ENCODE measurements at places on chromosomes 6 and 20.

DNA sequence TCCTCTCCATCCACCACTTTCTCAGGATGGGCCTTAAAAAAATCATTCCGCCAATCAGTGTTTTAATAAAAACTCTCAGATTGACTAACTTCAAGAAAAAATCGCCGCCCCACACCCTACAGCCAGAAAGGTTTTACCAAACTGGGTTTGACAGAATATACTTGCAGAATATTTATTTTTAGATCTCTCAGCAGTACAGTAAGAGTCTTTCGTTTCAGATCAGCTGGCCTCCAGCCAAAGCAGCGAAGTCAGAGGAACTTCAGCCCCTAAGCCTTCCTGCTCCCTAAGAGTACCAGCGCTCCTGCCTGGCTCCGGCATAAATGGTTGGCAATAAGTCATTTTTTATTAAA lies 24.7 kb downstream of the TBC1D7 start:
- DNase-seq, result no peak

DNA sequence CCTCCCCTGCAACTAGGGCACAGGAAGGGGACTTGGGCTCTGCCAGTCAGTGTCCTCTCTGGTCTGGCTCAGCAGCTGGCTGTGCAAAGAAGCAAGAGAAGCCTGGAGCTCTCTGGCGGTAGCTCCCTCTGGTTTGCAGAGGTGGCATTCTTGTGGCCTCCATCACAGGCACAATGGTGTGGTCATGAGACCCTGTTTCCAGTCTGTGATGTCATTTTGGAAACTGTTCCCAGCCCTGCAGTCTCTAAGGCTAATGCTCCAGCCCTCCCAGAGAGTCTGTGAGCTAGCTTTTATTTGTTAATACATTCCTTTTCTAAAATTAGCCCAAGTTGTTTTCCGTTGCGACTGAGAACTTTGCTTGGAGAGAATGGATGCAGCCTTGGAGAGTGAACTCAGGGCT lies 69.5 kb upstream of the FOXQ1 start:
- no peak for DNase-seq

DNA sequence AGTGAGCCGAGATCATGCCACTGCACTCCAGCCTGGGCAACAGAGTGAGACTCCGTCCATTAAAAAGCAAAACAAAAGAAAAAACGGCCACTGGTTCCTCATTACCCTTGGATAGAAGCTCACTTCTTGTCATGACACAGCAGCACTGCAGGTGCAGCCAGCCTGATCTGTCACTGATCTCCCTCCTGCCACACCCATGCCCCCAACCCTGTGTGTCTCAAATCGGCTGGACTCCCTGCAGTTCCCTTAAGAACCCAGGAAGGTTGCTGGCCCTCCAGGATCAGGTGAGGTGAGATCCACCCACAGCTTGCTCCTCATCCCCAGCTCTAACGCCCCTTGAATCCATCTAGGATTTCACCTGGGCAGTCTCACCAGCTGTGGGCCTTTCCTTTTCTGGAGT lies 26.3 kb upstream of the NNAT start:
- no peak for DNase-seq

DNA sequence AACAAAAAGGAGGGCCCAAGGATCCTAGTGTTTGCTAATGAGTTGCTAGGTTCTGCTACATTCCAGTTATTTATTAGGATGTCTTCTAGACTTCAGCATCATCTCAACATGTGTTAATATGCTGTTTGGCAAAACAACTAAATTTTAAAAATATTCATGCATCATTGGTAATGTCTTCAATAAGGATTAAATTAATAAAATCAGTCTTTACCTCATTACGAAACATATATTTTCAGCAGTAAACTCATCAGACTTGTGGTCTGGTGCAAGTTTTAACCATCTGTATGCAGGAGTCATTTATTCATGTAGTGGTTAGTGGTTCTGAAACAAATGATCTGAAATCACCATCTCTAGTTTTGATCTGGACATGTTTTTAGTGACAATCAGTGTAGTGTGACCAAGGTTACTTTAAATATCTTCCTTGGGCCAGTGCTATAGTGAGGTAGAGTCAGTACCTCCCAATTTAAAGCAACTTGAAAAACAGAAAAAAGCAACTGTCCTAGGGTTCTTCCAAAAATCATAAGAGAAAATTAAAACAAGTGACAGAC lies 85.0 kb upstream of the KCNK16 start:
- no peak for DNase-seq

DNA sequence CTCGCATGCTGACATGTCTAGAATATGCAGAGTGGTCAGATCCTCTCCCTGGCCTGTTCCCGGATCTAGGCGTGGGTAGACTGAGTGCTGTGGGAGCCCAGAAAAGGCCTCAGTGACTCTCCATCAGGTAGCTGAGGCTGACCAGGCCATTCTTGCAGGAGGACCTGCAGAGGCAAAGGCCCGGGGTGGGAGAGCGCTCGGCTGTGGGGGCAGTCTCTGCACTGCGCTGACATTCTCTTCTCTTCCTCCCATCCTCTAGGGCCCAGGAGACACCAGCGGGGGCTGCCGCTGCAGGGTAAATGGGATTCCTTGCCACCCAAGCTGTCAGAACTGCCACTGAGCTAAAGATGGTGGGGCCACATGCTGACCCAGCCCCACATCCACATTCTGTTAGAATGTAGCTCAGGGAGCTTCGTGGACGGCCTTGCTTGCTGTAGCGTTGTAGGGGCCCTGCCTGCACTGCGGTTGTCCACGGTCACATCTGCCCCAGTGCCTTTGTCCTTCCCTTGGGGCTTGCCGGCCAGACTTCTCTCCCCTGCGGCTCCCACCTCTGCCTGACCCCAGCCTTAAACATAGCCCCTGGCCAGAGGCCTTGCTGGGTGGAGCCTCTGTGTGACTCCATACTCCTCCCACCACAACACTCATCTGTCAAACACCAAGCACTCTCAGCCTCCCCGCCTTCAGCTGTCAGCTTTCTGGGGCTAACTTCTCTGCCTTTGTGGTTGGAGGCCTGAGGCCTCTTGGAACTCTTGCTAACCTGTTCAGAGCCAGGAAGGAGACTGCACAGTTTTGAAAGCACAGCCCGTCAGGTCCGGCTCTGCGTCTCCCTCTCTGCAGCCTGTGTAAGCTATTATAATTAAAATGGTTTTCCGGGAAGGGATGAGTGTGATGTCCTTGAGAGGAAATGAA lies 22.2 kb downstream of the RBCK1 start:
- DNase-seq, result no peak

DNA sequence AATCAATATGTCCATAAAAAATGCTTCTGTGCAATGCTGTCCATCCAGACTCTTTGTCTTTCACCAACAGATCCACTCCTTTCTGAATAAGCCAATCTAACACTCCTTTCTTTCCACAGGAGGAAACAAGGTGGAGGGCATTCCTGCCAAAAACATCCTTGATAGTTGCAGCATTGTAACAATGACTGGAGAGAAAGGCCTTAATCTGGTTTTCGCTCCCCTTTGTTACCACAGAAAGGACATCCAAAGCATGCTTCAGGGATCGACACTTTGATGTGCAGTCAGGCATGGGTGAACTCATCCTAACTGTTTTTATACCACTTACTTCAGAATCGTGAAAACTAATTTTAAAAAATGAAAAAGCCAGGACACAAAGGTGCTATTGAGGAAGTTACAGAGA lies 7.4 kb downstream of the IBTK start:
- DNase-seq, result no peak

- no peak for DNase-seq
Measured at GRCh38 chr6:19714434-19715166, 122.6 kb upstream of the ID4 start.

DNA sequence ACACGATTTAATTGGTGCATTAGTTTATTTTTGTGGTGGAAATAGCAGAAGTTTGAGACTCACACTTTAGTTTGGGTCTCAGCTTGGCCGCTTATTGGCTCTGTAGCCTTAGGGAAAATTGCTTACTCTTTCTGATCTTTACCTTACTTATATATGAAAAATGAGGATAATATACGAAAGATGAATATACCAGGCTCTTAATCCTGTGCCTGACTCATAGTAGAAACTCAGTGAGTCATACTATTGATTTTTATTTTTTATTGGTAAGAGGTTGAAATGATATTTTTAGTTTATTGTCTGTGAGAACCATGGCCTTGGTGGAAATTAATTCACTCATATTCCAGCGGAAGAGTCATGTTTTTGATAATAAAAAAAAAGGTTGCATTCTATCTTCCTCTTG lies 11.2 kb downstream of the DOK5 start:
- no peak for DNase-seq

- DNase-seq, result no peak
Measured at GRCh38 chr6:14381829-14382677, 264.5 kb downstream of the CD83 start.

DNA sequence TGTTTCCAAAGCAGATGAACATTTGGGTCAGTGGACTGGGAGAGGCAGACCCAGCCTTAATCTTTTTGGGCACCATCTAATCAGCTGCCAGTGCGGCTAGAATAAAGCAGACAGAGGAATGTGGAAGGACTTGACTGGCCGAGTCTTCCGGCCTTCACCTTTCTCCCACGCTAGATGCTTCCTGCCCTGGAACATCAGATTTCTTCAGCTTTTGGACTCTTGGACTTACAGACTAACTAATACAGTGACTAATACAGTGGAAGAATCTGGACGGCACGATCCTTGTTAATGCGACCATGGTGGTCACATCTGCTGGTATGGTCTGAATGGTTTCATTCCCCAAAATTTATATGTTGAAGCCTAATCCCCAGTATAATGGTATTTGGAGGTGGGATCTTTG lies 122.6 kb upstream of the NXT1 start:
- DNase-seq, result no peak

DNA sequence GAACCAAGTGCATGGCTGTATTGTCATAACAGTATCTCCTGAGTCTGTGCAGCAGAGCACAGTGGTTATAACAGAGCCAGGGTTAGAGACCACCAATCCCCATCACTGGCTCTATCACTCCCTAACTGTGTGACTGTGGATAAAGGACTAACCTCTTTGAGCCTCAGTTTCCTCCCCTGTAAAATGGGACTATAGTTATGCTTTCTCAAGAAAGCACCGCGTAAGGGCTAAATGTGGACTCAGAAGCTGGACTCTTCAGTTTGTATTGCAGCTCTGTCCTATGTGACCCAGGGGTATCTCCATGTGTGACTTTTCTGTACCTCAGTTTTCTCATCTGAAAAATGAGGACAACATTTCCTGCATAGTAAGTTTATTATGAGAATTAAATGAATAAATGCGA lies 59.9 kb downstream of the TRAM2 start:
- DNase-seq, result no peak

DNA sequence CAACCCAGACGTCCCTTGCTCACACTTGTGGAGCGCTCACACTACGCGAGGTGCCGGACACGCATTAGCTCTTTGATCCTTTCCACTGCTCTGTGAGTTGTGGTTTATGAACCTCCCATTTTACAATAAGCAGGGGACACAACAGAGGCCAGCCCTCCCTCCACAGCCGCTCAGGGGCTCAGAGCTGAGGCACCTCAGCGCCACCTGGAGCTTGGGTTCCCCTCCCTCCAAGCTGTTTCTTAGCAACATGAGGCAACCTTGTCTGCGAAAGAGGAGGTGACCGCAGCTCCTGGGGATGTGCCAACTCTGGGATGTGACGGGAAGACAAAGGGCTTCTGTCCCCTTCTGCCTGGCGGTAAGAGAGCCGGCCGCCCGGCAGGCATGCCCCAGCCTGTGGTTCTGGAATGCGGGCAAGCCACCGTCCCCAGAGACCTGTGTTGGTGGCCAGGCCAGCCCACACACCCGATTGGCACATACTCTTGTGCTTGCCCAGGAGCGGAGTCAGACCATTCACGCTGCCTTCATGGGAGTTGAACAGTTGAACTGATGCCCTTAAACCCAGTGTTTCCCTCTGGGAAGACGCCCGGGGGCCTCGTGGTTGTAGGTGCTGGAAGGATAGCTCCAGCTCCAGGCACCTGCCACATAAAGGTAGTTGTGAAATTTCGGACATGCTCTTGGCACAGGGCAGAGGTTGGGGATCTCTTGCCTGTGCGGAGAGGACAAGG lies 44.5 kb downstream of the RBM38 start:
- DNase-seq, result peak; percentile 9

GRCh38 chr6:10429638-10430427 lies 15.0 kb upstream of the TFAP2A start:
- no peak for DNase-seq

DNA sequence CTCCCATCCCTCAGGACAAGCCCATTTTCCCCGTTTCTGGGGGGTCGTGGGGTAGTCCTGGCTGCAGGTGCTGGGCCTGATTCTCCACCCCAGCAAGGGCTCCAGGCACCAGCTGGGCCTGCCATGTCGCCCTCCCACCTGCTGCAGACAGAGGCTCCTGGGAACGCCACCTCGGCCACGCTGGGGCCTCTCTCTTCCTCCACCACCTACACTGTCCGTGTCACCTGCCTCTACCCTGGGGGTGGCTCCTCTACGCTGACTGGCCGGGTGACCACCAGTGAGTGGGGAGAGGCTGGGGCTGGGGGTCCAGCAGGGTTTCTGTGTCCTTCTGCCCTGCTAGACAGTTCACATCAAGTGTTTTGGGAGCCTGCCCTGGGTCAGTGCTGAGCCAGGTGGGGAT lies 19.3 kb downstream of the COL20A1 start:
- DNase-seq, result no peak

DNA sequence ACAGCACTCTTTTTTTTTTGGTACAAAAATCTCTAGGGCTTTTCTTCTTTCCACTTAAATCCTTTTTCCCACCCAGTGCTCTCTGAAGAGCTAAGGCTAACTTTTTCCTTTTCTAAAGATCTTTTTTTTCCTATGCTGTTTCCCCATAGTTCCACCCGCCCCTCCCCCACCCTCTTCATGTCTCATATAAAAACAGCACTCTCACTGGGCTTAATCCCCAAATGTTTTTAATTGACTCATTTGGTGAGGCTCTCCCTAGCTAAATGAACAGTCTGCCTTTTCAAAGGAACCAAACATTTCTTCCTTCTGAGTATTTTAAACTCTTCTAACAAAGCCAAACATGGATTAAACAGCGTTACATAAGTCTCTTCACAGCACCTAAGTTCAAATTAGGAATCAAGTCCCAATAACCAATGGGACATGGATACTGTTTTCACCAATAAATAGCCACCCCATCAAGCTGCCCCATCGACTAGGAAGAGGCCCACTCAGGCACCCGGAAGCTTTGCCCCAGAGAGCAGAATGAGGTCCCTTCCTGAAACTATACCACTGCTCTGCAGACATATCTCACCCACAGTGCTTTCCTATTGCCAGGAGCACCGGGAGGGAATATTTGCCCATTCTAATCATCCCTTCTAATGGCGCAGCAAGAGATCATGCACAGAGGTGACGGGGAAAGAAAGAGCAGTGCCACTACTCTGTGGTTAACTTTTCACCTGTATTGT lies 63.7 kb downstream of the ATXN1 start:
- no peak for DNase-seq

- DNase-seq, result no peak
Measured at GRCh38 chr6:136038531-136038930, 187.0 kb downstream of the PDE7B start.

DNA sequence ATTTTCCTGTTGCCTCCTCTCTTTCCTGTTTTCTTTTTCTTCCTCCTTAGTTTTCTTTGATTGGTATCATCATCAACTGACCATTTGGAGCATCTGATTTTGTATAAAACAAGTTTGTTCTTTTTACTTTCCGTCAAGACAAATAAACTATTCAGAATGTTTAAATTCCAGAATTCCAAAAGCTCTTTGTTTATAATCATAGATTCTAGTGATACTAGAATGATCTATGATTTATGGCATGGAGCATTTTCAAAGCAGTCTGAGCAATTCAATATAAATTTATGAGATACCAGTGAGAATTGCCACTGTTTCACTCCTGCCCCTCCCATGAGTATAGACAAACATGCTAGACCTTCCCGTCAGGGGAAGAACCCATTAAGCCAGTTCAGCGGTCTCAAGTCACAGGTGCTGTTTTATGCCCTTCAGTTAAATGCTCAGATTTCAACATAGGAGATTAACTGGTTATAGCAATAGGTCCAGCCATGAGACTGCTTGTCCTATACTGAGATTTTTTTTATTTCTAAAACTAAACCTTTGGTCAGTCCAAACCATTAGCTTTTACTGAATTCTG lies 60.7 kb downstream of the GRIK2 start:
- DNase-seq, result no peak

Measured in effector memory CD4-positive, alpha-beta T cell (primary cell).